ENCODE measurements at places on chromosomes 2 and 18. TPM values are rescaled to one million over a fixed set of nuclear protein-coding genes. Genes with fewer than 3 reads are reported as not detected.

DNA sequence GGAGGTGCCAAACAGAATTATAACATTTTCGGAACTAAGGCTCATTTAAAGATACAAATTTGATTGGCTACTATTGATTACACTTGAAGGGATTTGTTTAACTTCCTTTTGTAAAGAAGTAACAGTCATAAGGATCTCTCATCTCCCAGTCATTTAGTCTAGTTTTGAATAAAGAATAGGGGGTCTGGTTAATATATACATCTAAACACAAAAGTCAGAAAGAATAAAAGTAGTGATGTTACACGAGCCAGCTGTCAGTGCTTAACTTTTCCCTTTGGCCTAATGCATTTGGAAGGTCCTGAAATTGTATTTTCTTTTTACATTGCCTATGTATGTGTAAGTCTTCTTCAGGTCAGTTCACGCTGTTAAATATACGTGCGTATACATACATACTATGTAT lies 8.1 kb downstream of the SEPTIN2 start:
- DNase-seq = no peak
- no peaks in the 10 kb centered on the region for H3K4me1 ChIP-seq
- no peak overlapping the region for H3K4me3 ChIP-seq
- H3K27ac ChIP-seq = no peak overlapping the region

- no peaks in the 10 kb centered on the region for H3K27me3 ChIP-seq
- no peaks in the 10 kb centered on the region for H3K4me1 ChIP-seq
- no peak for DNase-seq
- no peak overlapping the region for H3K4me3 ChIP-seq
- H3K27ac ChIP-seq = no peak overlapping the region
- no peaks in the 10 kb centered on the region for H3K36me3 ChIP-seq
These were observed 59.1 kb downstream of the MAP3K20 start for GRCh38 chr2:173134703-173135102.

DNA sequence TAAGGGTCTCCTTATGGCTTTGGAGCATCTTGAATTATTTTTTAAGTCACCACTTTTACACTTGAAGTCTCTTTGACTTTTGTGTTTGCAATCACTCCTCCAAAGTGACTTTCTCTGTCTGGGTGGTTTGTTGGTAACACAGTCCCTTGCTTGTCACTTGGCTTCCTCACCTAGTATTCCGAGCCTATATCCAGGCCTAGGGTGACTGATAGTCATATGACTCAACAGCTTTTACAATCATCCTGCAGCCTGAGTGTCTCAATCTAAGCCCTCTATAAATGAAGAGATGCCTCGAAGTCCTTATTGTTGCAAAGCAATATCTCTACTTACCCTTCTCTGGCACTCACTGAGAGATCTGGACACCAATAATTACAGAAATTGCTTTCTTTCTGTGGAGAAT lies 53.9 kb upstream of the SETBP1 start:
- peaks cover 21% of the 10 kb centered on the region for H3K27me3 ChIP-seq
- no peaks in the 10 kb centered on the region for H3K36me3 ChIP-seq
- H3K4me1 ChIP-seq = peaks cover 11% of the 10 kb centered on the region
- DNase-seq = no peak
- H3K4me3 ChIP-seq = no peak overlapping the region

Gene COLEC12
- total RNA-seq = 88.8 TPM

All from endodermal cell (in vitro differentiated cells).